ENCODE measurements at places on chromosomes 1 and 21.

DNA sequence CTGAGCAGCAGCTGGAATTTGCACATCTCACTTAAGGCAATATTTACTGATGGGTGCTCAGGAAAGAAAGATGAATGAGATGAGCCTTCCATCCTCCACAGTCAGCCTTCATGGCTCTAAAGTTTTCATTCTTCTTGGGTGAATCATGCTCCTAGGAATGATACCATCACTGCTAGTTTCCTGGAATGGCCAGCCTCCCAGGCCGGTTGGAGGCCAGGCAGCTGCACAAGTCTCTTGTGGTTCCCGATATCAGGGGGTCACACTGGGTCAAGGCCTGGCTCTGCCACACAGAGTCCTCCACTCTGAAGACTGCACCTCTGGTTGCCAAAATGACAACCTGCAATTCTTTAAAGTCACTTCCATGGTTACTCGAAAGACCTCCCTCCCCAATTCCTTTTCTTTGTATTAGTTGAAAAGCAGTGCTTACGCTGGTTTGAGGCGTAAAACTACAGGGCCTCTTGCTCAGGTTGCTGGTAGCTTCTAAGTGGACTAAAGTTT is 46.2 kb upstream of the PALMD start:
- no peak for DNase-seq

DNA sequence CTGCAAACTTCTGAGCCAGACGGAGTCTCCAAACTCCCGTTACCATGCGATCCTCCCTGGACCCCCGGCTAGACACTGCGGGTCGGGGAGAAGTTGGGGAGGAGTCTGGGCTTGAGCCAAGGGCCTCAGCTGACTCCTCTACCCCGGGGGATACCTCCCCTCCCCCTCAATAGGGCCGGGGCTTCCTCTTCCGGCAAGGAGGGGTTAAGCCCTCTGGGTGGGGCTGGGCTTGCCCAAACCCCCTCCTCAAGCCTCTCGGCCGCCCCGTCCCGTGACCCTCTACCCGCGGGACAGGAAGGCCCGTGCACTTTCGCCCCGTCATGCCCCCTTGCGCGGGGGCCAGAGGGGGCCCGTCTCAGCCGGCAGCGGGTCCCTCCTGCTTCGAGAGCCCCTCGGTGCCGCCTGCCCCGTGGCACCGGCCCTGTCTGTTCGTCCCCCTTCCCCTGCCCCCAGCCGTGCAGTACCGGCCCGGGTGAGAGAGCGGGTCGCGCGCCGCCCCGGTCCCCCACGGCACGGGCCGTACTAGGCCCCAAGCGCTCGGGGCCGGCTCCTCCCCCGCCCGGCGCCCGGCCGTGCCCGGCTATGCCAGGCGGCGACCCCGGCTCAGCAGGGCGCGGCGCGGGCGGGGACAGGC is 652 bp downstream of the ARL8A start:
- peak; percentile 34 for DNase-seq

- DNase-seq = no peak
These were observed 90.2 kb upstream of the VAMP3 start for GRCh38 chr1:7680955-7681268.

- no peak for DNase-seq
These were observed 352.4 kb downstream of the USP25 start for GRCh38 chr21:16082038-16082816.

- DNase-seq = no peak
These were observed 139.6 kb upstream of the NRIP1 start for GRCh38 chr21:15204140-15204969.

- no peak for DNase-seq
These were observed 31.0 kb upstream of the MTMR11 start for GRCh38 chr1:149967646-149968045.

DNA sequence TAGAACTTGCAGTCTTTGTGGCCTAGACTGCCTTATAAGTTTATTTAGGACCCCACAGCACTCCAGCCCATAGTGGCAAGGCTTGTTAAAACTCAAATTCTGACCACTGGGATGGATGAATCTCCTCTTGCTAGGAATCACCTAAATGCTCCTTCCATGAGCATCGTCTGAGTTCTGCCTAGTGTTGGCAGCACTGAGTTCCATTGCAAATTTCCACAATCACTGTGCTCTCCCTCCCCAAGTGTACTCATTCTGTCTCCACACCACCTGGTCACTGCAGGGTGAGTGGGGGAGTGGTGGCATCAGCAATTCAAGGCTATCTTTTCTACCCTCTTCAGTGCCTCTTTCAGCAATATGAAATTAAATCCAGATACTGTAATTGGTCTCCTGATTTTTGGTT is 46.7 kb upstream of the PTBP2 start:
- DNase-seq = no peak

- DNase-seq = no peak
These were observed 8.1 kb downstream of the AKNAD1 start for GRCh38 chr1:108848806-108849205.

DNA sequence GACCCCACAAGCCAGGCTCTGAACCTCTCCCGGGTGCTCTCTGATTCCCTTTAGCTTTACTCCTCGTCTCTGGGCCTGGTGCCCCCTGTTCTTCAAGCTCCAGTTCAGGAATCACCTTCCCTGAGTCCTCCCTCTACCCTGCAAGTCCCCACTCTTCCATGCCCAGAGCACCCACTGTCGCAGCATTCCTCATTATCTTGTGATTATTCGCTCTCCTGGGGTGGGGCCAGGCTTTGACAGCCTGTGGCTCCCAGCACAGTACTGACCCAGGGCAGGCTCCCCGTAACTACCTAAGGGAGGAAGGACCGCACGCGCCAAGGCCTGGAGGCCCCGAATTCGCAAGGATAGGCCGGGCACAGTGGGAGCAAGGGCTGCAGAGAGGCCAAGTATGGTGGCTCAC is 734 bp upstream of the C1orf210 start:
- DNase-seq = no peak

- DNase-seq = no peak
These were observed 164.8 kb downstream of the USP25 start for GRCh38 chr21:15894596-15894995.

GRCh38 chr1:101357444-101357986 is 120.7 kb downstream of the S1PR1 start:
- DNase-seq = peak; percentile 81

DNA sequence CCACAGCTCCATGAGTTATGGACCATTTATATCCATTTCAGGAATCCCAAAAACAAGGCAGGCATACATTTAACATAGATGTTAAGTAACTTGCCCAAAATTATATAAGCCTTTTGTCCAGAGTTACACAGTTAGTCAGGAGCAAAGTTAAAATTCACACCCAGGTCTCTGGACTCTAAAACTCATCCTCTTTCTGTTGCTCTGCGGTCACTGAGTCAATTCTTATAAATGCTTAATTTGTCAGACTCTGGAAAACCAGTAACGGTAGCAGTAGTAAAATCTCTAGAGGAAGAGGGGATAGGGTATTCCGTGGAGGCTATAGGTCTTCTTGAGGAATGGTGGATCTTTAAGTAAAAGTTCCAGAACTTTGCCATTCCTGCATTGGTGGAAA is 223.6 kb upstream of the JUN start:
- DNase-seq = no peak

GRCh38 chr1:67174716-67175284 is 8.5 kb downstream of the IL23R start:
- DNase-seq = no peak

Measured in neural crest cell (in vitro differentiated cells).